Stimulated activated CD8-positive, alpha-beta memory T cell treated with anti-CD3 and anti-CD28 coated beads, Interleukin-7, amount 100 ng/mL, for 24 hours (primary cell): ENCODE measurements at places on chromosomes 6 and 20.

GRCh38 chr20:38706509-38706908, 17.8 kb upstream of the SLC32A1 start:
- DNase-seq = no peak

GRCh38 chr20:60255415-60255814, 297.2 kb downstream of the CDH26 start:
- no peak for DNase-seq

DNA sequence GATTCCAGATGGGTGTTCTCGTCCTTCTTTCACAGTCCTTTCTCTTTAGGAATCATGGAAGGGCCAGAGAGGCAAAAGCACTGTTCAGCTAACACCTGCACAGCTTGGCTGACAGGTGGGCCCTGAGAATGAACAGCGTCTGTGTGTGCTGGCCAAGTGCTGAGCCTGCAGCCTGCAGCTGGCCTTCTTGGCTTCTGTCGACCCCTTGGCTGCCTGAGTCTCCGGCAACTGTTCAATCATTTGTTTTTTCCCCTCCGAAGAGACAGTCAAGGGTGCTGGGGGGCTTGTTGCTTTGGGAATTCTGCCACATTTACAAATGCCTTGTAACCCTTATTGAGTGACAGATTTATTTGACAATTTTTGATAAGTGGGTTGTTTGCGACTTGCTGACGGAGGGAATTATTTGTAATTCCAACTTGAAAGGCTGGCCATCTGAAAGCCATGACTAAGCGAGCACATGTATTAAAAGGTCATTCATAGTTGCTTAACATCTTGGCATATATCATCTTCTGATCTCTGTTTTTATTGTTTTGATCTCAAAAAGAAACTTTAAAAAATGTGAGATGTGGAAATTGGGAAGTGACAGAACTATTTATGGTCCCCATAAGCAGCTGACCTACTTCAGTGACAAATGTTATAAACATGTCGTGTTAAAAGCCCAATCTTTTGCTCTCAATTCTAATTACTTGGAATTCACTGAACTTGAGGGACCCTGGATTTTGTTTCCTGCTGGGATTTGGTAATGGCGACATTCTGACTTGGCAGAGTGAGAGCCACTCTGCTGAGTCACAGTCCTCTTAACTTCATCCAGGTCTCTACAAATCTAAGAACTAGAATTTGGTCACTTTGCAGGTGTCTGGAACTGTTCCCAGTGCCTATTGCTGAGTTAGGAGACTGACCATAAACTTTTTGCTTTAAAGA, 41.9 kb upstream of the FERMT1 start:
- DNase-seq = no peak

- DNase-seq = no peak
These were observed 48.5 kb upstream of the EDN1 start for GRCh38 chr6:12241493-12242175.

DNA sequence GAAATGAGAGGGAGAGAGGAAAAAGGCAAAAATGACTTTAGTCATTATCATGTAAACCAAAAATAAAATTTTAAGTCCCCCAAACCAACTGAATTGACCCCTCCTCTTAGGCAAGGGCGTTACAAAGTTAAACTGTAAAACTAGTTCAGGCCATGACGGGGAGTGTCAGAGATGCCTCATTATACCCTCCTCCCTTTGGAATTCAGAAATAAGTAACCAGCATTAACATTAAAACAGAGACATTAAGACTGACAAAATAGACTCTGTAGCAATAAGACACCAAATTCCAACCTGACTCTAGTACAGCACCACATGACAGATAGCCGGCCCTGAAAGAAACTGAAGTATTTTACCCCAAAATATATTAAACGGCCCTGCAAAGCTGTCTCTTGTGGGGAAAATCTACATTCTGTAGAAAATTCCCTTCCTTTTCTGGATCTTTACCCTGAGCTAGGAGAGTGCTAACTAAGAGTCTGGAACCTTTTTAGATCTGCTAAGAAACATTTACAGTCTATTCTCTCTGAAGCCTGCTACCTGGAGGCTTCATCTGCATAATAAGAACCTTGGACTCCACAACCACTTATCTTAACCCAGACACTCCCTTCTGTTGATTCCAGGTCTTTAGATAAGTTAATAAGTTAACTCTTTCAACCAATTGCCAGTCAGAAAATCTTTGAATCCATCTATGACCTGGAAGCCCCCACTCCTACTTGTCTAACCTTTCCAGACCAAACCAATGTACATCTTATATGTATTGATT, 150.7 kb downstream of the PKHD1 start:
- no peak for DNase-seq

GRCh38 chr20:40868551-40869217, 159.9 kb upstream of the TOP1 start:
- no peak for DNase-seq

DNA sequence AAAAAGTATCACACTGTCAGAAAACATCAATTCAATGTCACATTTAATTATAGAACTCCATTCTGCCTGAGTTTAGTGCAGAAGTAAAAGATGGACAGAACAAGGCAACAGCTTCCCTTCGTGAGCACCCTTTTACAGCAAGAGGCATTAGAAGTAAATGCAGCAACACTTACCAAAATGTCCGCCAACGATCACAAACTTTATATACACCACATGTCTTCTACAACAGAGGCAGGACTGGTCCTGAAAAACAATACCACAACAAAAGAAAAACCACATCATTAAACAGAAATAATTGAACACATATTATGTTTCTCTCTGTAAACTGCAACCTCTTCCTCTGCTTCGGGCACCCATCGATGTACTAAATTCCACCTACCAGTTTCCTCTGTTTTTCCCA, 92.9 kb downstream of the FYN start:
- no peak for DNase-seq

DNA sequence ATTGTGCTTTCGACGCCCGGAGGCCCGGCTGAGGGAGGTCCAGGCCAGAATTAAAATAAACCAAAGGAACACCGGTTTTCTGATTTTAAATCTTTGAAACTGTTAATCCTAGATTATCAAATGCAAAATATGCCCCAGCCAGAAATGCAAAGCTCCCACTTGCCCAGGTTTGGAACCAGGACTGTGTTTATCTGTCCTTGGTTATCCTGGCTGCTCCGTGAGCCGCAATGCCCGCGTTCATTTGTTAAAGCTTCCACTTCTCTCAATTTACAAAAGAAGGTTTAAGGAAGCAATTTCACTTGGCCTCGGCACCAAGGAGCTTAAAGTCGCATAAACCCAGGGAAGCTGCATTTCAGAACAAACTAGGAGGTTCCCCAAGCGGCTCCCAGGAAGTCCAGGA, 250.0 kb downstream of the TAF4 start:
- DNase-seq = no peak

DNA sequence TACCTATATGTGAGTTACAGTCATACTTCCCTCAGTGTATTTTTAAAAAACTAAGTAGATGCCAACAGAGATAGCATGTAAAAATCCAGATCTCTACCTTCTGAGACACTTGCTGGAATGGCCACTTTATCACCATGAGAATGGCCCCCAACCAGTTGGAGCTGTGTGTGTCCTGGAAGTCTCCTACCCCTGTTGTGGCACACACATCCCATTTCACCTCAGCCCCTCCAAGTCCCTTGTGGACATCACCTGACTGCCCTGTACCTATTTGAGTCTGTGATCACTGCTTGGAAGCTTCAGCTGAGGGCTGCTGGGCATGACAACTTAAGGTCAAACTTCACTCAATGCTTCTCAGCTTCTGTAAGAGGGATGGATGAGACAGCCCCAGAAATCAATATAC, 24.1 kb downstream of the MOCS1 start:
- no peak for DNase-seq

GRCh38 chr6:124947971-124948451, 14.2 kb upstream of the RNF217 start:
- DNase-seq = no peak

GRCh38 chr6:36514554-36515456, 32.5 kb downstream of the STK38 start:
- DNase-seq = no peak

GRCh38 chr6:41536795-41537758, 9.1 kb upstream of the FOXP4 start:
- DNase-seq = no peak

DNA sequence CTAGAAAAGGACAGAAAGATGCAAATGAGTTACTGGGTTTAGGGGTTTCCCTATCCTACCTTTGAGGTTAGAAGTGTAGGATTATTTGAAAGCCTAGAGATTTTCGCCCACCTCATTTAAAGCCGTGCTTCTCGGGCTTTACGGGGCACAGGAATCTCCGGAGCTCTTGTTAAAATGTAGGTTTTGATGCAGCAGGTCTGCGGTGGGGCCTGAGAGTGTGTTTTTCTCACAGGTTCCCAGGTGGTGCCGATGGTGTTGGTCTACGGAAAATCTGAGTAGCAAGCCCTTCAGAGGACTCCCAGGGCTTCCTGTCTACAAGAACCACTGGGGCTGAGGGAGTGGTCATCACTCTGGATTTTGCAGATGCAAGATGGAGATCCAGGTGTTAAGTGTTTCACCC, 47.5 kb downstream of the TRAM2 start:
- no peak for DNase-seq

GRCh38 chr6:88662163-88662580, 301.2 kb downstream of the RNGTT start:
- DNase-seq = no peak

GRCh38 chr6:767755-768512, 75.0 kb upstream of the EXOC2 start:
- no peak for DNase-seq

GRCh38 chr6:37130704-37131103, 39.2 kb upstream of the PIM1 start:
- DNase-seq = no peak
